ENCODE measurements at places on chromosomes 7 and 10. TPM values are rescaled to one million over a fixed set of nuclear protein-coding genes. Genes with fewer than 3 reads are reported as not detected.

Gene ADAM22
- 1.9 TPM for total RNA-seq

Gene CTNNA3
- not detected for total RNA-seq

DNA sequence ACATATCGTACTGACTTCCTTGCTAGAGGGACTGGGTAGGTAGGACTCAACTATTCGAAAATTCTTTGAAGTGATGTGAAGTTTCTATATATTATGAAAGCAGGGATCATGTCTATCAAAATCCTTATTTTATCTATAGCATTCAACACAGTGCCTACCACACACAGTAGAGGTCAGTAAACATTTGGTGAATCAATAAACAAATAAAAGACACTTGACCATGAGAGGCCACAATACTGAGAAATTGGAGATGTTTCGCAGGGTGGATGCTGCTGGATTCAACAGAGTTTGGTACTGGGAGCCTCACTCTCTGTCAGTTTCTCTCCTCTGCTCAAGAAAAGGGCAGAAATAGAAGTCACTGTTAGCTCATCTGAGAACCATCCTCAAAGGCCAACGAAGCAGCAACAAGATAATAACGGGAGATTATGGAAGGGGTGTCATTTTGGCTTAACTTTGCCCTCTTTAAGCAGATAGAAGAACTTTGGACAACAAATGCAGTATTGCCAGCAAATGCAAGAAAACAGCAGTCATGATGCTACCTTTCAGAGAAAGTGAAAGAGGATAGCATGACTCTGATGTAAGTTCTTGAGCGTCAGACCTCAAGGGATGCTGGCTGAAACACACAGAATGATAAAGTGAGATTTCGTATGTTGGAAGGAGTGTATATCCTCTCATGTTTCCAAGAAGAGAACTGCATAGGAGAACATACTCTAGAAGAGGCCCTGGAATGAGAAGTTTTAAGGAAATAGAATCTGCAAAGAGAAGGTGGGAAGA is 107.6 kb downstream of the SEMA3E start:
- DNase-seq = no peak

Gene FGFR2
- total RNA-seq = not detected

DNA sequence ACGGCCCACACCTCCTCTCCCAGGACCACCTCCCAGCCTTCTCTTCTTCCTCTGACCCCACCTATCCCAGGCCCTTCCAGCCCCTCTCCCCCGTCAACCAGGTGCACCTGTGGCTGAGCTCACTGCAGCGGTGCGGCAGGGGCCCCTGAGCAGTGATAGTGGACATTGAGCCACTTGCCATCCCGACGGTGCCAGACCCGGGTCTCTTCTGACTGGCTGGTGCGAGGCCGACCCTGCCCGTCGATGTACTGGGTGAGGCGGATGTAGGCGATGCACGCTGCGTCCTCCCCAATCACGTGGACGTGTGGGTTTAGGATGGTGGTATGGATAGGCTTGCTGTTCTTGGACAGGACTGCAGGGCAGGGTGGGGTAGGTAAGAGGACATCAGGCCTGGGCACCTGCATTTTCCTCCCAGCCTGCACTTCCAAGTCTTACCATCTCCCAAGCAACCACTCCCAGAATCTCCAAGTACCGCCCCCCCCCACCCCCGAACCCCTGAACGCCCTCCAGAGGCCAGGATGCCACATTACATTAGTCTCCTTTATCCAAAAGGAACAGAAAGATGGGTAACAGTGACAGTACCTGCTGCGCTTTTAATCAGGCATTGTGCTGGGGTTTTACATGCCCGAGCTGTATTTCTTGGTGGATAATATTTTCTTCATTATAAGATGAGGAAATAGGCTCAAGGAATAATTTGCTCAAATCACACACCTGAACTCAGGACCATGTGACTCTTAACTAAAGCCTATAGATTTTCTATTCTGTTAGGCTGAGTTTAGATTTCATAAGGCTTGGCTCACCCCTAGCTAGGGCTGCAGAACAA is 3.7 kb upstream of the NDST2 start:
- DNase-seq = peak; percentile 31

- DNase-seq = no peak
Measured at GRCh38 chr10:43259213-43259991, 7.5 kb downstream of the RASGEF1A start.

DNA sequence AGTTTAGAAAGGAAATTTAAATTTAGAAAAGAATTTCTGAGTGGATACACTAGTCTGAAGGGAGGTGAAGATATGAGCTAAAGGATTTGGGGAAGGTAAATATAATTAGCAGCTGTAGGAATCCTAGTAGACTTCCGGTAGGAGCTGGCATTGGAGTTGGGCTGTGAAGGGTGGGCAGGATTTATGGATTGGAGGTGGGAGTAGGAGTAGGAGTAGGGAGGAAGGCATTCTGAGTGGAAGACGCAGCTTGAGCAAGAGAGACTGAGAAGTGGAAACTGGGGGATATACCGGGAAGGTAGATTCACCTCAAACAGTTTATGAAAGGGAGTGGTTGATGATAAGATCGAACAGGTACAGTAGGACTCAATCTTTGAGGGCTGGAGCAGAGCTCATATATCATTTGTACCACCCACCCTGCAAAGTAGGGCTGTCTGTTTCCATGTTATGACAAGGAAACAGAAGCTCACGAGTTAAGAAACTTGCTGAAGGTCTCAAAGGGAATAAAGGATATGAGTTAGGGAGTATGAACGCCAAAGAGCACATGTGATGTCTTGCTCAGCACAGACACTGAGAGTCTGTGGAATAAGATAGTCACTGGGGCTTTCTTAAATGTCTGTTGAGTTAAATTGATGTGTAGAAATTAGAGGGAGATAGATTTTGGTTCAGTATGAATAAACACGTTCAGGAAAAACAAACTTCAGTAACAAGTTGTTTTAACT is 81.6 kb downstream of the RPS24 start:
- no peak for DNase-seq

- no peak for DNase-seq
Measured at GRCh38 chr7:158633055-158633956, 45.7 kb upstream of the PTPRN2 start.

GRCh38 chr10:31145986-31146385 is 114.3 kb upstream of the ZNF438 start:
- DNase-seq = no peak

DNA sequence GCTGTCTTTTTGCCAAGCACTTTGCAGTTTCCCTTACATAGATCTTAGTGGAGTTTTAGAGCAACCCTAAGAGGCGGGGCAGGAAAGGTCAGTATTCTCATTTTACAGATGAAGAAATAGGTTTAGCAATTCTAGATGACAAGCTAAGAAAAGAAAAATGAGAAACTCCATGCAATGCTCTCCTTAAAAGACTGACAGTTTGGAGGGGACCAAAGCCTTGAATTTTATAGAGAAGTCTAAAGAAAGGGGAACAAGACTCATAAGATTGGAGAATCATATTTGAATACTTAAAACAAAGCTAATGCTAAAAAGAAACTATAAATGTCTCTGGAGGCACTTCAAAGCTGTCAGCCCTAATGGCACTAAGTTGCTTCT is 19.6 kb downstream of the CEP55 start:
- no peak for DNase-seq

Gene SUN1
- 74.4 TPM for total RNA-seq

GRCh38 chr10:77220150-77220549 is 417.5 kb downstream of the KCNMA1 start:
- no peak for DNase-seq

Gene NUP205
- total RNA-seq = 162 TPM
